ENCODE measurements at places on chromosomes 12 and 14.

- no peak for DNase-seq
These were observed 671.2 kb downstream of the LRFN5 start for GRCh38 chr14:42277840-42278239.

GRCh38 chr12:108779998-108780688, 48.8 kb upstream of the CORO1C start:
- DNase-seq: no peak

GRCh38 chr12:30836656-30837445, 82.1 kb upstream of the CAPRIN2 start:
- no peak for DNase-seq

GRCh38 chr14:65620195-65620594, 207.7 kb downstream of the FUT8 start:
- no peak for DNase-seq

GRCh38 chr12:32104572-32105355, 1.9 kb upstream of the BICD1 start:
- no peak for DNase-seq

DNA sequence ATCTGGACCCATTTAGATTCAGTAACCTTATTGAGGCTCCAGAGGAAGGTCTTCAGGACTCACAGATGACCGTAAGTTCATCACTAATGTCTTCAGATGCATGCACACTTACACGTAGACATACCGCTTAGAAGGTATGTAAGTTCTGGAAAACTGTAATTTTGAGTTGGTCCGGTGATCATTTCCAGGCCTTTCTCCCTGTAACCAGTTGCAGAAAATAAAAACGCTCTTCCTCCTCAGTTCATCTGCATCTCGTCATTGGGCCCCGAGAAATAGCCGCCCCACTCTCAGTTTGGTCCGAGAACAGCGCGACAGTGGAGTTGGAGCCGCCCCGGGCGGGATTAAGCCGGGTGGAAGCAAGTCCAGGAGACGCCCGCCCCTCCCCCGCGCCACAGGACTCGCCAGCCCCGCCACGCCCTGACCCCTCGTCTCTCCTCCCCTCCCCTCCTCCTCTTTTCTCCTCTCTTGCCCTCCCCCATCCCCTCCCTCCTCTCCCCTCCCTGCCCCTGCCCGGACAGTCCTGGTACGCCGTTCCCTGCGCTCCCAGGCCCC, 83.7 kb downstream of the TNFAIP2 start:
- no peak for DNase-seq

DNA sequence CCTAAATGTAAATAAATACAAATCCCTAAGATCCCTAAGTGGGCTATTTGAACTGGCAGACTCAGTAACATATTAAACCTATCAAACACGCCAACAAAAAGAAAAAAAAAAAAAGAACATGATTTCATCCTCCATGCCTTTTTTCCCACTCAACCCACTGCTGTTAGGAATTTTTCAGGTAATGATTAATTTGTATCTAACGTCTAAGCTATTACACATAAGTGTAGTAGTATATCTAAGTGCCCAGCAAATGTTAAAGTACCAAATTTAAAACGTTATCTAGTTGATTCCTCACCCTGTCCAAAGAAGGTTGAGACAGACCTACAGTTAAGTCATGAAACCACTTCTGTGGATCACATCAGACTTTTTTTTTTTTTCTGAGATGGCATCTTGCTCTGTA, 16.4 kb upstream of the ARID4A start:
- DNase-seq: no peak

- DNase-seq: no peak
These were observed 119.2 kb downstream of the FIGNL2 start for GRCh38 chr12:51729331-51729730.

DNA sequence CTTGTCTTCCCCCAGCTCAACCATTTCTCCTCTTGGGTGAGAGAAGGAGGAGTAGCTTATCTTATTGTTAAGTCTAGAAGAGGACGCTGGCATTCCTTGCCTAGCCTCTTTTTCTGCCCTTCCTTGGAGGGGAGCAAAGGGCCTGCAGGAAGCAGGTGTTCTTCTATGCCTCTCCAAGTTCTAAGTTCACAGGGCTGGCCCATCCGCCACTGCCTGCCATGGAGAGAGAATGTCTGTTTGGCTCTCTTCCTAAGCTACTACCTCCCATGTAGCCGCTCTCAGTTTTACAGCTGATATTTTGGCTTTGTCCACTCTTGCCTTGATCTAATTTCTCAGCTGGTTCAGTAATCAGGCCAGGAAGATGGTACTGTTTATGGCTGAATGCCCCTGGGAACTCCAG, 201.2 kb downstream of the NTF3 start:
- DNase-seq: no peak
